ENCODE measurements at places on chromosomes 13 and 19.

DNA sequence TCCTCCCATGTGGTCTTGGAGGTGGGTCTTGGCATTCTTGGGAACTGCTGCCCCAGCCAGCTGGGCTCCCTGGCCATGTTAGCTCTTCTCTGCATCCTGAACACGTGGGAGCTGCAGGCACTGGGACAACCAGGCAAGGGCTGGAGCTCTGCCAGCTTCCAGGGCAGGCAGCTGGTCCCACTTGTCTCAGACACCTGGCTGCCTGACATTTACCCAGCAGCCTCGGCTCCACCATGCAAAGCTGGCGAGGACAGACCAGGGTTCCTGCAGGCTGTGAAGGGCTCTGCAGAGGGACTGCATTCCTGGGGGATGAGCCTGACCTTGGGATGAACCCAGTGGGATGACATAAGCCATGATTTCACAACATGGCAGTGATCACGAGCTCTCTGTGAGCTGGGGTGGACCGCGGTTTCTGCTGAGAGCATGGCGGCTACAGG lies 99.0 kb upstream of the TSHZ3 start:
- peak; percentile 73 for DNase-seq

GRCh38 chr19:7792281-7792680 lies 29.2 kb downstream of the CLEC4M start:
- DNase-seq: no peak

DNA sequence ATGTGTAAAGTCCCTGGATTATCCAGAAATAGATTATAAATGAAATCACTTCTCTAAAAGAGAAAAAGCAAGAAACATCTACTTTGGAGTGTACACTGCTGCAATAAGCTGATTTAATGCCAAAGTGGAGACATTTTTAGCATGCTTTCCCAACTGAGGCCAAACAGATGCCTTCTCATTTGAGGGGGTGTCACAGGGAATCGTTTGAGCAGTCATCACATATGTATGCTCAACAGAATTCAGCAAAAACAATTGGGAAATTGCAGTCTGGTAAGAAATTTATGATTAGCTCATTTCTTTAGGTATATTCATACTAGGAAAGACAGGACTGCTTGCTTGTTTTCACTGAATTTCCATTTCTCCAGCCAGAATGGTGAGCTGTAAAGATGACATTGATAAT lies 27.3 kb upstream of the TPP2 start:
- peak; percentile 38 for DNase-seq

- no peak for DNase-seq
Observed at GRCh38 chr19:3045885-3046697, 16.2 kb downstream of the TLE5 start.

DNA sequence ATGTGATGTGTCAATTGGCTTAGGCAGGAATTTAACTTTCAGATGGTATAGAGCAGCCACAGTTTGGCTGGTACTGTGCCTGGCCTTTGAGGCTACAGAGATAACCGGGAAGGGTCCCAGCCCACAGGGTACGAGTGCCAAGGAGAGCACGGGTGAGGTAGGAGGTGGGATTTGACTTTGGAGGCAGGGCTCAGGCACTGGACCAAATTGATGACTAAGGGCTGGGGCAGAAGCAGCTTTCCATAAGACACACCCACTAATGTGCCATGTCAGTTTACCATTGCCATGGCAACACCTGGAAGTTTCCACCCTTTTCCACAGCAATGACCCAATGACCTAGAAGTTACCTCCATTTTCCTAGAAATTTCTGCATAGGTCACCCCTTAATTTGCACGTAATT lies 466.2 kb downstream of the TSHZ3 start:
- no peak for DNase-seq

DNA sequence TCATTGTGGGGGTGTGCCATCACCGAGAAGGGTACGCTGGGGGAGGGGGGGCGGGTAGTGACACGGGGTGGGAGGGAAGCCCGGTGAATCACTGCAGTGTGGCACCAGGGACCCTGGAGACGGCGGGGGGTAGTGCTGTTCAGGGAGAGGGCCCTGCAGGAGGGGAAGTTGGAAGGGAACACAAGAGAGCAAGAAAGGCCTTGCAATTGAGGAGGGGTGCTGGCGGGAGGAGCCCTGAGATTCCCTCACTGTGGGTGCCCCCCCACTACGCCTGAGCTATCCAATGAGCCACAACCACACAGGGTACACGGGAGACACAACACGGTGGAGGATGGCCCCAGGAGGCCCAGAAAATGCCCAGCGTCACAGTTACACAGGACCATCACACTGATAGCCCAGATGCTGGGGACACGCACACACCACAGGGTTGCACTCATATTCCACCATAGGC lies 516 bp upstream of the ATP1A3 start:
- DNase-seq: no peak

DNA sequence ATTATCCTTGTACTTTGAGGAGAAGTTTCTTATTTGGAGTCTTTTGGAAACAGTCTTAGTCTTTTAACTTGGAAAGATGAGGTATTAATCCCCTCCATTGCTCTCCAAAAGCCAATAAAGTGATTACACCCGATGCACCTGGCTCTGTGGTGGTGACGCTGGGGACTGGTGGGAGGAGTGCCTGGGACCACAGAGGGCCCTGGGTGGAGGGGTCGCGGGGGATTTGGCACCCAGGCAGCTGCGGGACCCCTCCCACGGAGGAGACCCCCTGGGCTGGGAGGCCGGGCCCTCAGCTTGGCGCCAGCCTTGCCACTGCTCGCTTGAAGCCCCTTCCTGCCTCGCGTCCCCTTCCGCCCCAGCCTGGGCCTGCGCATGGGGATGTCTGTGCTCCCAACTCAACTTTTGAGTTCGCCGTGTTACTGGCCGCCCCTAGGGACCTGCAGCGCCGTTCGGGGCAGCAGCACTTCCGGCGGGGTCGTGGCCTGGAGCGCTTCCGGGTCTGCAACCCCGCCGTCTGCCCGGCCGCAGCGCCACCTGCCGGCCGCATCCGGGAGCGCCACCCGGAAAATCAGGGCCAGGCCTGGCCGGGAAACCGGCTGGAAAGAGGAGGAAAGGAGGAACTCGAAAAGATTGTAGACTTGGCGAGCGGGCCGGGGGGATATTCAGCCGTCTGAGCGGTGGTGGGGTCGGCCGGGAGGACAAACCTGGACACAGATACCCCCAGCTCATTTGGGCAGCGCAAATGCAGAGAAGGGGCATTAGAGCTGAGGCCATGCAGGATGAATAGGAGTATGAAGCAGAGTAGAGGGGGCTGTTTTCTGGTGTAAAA lies 8.4 kb downstream of the PEAK3 start:
- no peak for DNase-seq

DNA sequence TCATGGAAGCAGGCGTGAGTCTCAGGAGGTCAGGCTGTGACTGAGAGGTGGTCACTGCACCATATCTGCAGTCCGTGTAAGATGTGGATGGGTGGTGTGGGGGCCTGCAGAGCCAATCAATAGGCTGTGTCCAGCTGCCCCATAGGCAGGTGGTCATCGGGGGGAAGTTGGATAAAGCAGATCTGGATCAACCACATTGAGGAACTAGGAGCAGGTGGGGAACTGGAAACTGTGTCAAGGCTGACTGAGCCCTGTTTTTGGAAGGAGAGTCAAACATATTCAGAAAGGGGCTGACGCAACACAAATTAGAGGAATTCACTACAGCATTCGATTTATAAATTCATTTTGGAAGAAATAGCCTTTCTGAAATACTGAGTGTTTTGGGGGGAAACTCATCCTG lies 15.0 kb downstream of the CLEC4M start:
- no peak for DNase-seq

DNA sequence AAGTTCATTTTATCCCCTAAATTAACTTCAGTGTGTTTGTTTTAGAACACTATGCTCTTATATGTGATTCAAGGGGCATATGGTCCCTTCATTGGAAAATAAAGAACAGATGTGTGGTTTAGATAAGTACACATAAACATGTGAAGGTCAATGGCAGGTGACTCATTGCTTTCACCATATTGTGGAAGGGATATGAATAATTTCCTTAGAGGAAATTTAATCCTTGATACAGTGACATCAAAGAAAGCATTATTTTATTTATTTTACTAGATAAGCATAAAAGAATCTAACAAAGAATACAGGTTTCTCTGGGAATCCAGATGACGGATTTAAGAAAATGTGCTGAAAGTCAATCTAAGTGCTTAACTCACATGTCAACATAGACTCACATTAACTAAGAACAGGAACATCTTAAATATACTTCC lies 373.5 kb downstream of the KCTD12 start:
- DNase-seq: peak; percentile 97

GRCh38 chr13:73074014-73074413 lies 15.2 kb downstream of the KLF5 start:
- no peak for DNase-seq

GRCh38 chr13:72570019-72570418 lies 157.4 kb downstream of the MZT1 start:
- DNase-seq: no peak

DNA sequence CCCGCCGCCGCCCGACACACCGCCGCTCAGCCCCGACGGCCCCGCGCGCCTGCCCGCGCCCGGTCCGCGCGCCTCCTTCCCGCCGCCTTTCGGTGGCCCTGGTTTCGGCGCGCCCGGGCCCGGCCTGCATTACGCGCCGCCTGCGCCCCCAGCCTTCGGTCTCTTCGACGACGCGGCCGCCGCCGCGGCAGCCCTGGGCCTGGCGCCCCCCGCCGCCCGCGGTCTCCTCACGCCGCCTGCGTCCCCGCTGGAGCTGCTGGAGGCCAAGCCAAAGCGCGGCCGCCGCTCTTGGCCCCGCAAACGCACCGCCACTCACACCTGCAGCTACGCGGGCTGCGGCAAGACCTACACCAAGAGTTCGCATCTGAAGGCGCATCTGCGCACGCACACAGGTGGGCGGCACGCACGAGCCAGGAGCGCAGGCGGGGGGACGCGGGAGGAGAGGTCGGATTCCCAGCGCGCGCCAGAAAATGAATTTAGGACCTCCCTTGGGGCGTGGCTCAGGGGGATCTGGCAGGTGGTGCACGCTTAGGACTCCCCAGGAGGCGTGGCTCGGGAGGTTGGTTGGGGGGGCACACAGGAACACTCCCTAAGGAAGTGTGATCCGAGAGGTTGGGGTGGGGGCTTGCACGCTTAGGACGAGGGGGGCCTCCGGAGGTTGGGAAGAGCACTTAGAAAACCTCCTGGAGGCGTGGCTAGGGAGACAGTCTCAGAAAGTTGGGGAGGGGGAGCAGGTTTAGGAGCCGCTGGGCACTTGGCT lies 1.2 kb downstream of the KLF2 start:
- no peak for DNase-seq

GRCh38 chr13:112210371-112210770 lies 143.4 kb downstream of the SOX1 start:
- no peak for DNase-seq

DNA sequence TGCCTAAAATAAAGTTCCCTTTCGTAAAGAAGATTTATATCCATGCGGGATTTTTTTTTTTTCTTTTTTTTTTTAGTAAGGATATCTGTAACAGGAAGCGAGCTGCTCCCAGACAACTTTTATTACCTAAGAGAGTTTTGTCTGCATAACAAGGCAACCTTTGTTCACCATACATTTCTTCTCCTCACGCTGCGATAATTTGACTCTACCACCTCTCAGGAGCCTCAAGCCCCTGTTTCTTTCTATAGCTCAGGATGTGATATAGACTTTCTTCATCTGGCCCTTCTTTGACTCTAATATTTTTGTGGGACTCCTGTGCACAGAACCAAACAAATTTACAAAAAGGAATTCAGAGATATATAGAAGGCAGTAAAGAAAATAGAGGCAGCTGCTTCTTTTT lies 1053.7 kb upstream of the SPRY2 start:
- DNase-seq: no peak

- DNase-seq: no peak
Observed at GRCh38 chr13:60655256-60655655, 258.2 kb downstream of the TDRD3 start.

DNA sequence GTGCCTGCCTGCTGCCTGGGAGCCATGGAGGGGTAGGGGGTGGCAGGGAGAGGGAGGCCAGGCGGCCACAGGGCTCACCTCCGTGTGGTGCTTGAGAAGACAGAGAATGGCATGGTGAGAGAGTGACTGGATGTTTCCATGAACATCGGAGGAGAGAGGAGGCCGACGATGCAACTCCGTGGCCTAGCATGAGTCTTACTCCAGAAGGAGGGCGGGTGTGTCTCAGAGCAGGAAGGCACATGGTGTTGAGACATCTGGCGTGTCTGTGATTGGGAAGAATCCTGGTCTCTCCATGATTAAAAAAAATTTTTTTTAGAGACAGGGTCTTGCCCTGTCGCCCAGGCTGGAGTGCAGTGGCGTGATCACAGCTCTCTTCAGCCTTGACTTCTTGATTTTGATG lies 5.1 kb downstream of the IRGC start:
- no peak for DNase-seq

- DNase-seq: no peak
Observed at GRCh38 chr19:31391518-31391917, 42.3 kb upstream of the TSHZ3 start.

- DNase-seq: peak; percentile 20
Observed at GRCh38 chr19:39539165-39539517, 820 bp downstream of the EID2 start.

- DNase-seq: no peak
Observed at GRCh38 chr19:45179892-45180370, 1.3 kb downstream of the BLOC1S3 start.

DNA sequence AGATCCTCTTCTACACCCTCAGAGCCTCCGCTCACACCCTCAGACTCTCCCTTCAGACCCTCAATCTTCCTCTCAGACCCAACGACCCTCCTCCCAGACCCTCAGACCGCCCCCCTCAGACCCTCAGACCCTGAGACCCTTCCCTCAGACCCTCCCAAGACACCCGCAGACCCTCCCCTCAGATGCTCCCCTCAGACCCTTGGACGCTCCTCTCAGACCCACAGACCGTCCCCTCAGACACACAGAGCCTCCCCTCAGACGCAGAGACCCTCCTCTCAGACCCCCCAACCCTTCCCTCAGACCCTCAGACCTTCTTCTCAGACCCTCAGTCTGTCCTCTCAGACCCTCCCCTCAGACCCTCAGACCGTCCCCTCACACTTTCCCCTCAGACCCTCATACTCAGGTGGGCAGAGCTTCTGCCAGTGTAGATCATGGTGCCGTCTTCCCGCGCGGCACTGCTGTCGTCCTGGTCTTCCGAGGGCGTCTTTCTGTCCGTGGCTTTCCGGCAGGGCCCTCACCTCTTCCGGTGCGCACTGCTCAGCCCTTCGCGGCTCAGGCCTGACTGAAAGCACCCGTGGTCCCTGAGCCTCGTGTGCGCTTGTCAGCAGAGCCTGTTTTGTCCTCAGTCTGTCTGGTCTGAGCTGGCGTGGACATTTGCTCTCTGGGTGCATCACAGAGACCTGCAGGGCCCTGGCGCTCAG lies 18.9 kb upstream of the TFDP1 start:
- no peak for DNase-seq

DNA sequence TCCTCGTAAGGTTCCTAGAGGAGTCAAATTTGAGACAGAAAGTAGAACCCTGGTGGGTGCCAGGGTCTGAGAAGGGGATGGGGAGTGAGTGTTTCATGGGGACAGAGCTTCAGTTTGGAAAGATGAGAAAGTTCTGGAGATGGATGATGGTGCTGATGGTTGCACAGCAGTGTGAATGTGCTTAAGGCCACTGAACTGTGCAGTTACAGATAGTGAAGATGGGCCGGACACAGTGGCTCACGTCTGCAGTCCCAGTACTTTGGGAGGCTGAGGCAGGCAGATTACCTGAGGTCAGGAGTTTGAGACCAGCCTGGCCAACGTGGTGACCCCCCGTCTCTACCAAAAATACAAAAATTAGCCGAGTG lies 917 bp downstream of the SPC24 start:
- no peak for DNase-seq

GRCh38 chr19:28446511-28446910 lies 766.4 kb downstream of the UQCRFS1 start:
- DNase-seq: no peak

- DNase-seq: no peak
Observed at GRCh38 chr19:49684251-49684982, 5.0 kb upstream of the ADM5 start.
